ENCODE measurements at places on chromosomes 6 and 20.

GRCh38 chr6:98539741-98540140, 294.6 kb upstream of the POU3F2 start:
- no peak for DNase-seq

GRCh38 chr6:56424064-56424463, 176.7 kb upstream of the COL21A1 start:
- DNase-seq = no peak

GRCh38 chr6:169801396-169802160, 50.2 kb downstream of the ERMARD start:
- DNase-seq = no peak

- DNase-seq = no peak
Measured at GRCh38 chr20:22663528-22664025, 79.2 kb upstream of the FOXA2 start.

GRCh38 chr6:169859978-169860703, 108.7 kb downstream of the ERMARD start:
- no peak for DNase-seq

DNA sequence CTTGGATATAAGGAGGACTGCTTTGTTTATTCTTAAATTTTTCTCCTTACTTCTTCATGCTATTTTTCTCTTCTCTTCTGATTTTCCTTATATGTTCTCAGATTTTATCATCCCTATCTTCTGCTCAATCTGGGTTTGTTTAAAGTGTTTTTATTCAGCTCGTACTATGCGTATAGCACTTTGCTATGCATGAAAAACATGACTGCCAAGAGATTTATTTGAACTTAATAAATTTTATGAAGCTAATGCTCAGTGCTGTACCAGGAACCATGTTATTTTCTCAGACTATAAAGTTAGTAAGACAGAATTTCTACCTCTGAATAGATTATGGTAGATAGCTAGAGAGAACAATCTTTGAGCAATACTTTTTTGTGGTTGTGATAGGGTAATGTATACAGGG, 305.9 kb downstream of the LAMA2 start:
- DNase-seq = no peak

DNA sequence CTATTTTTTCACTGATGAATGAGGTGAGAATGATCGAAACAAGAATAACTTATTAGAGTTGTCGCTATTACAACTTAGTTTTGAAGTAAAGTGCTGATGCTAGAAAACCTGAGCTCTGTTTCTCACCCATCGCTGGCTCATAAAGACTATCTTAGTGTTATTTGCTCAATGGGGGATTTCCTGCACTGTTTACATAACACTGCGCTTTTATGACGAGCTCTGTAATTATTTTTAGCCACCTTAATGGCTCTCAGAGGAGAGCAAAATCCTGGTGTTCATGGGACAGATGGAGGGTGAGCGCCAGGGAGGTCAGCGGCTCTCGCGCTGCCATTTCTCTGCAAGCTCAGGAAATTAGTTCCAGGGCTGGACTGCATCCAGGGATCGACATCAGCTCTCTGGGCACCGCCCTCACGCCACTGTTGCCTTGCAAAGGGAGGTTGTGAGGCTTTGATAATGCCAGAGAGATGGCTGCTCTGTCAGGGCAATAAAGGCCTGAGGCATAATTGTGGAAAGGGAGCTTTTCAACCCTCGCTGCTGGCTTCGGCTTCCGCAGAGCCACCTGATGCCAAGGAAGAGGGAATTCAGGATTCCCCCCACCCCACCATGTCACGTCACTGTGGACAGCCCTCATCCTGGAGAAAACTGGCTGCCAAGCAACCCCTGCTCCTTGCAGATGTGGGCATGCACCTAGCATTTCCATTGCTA, 72.0 kb downstream of the DACT2 start:
- DNase-seq = no peak

- no peak for DNase-seq
Measured at GRCh38 chr6:105136431-105137350, 43.1 kb downstream of the POPDC3 start.

DNA sequence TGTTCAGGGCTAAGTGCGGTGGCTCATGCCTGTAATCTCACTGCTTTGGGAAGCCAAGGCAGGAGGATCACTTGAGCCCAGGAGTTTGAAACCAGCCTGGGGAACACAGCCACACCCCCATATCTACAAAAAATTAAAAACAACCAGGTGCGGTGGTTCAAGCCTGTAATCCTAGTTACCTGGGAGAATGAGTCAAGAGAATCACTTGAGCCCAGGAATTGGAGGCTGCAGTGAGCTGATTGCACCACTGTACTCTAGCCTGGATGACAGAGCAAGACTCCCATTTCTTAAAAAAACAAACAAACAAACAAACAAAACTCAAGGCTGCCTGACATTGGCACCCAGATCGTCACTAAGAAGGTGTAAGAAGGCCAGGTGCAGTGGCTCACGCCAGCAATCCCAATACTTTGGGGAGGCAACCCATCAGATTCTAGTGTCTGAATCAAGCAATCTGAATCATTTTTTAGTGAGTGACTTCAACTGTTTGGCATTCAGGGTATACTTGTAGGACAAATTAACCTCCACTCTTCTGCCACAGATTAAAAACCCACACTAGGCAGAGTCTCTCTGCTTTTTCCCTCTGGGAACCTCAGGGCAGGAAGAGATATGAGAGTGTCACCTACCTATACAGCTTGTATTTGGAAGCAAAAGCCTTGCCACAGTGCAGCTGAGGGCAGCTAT, 6.1 kb downstream of the PLAGL2 start:
- no peak for DNase-seq

DNA sequence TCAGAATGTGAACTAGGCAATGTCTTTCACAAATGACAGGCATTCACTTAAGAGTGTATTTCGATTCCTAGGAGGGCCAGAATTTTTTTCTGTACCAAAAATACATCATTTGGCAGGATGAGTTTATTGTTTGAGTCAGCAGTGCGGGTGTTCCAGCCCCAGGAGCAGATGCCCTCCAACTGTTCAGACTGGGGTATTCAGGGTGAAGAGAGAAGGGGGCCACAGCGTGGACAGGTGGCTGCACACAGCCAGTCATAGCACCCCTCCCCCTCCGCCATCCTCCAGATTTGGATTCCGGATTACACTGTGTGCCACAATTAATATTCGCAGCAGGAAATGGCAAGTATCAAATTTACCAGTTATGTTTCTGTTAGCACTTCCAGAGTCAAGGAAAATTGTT, 38.6 kb downstream of the RIPOR2 start:
- no peak for DNase-seq

GRCh38 chr6:110340392-110340965, 17.7 kb downstream of the METTL24 start:
- no peak for DNase-seq

DNA sequence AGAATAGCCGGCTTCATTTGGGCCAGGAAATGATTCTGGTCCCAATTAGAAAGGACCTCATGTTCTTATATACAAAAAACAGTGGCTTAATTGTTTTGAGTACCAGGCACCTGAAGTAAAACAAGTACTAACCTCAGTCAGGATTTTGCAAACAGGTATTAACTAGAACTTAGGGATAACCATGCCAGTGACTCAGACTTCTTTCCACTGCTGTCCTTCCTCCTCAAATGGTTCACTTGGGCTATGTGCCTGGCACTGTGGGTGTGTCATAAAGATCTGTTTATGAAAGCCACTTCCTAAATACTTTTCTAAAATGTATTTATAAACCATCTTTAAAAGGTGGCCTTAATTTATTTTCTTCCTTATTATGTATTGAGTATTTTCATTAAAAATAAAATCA, 10.7 kb downstream of the CLDN20 start:
- DNase-seq = no peak

DNA sequence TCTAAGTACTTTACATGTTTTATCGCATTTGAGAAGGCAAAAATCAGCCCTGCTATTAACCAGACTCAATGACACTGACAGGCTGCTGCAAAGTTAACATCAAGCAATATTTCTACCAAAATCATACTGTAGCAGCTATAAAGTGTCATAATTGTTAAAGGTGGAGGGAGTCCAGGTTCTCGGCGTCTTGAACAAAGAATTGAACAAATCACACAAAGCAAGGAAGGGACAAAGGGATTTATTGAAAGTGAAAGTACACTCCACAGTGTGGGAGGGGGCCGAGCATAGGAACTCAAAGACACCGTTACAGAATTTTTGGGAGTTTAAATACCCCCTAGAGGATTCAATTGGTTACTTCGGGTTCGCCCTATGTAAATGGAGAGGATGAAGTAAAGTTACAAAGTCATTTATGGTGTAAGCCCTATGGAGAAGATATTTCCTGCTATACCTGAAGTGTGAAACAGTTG, 12.9 kb upstream of the ZNF391 start:
- no peak for DNase-seq

GRCh38 chr20:38441916-38442315, 6.8 kb upstream of the SNHG17 start:
- no peak for DNase-seq

- no peak for DNase-seq
Measured at GRCh38 chr20:10228330-10228729, 9.7 kb downstream of the SNAP25 start.

DNA sequence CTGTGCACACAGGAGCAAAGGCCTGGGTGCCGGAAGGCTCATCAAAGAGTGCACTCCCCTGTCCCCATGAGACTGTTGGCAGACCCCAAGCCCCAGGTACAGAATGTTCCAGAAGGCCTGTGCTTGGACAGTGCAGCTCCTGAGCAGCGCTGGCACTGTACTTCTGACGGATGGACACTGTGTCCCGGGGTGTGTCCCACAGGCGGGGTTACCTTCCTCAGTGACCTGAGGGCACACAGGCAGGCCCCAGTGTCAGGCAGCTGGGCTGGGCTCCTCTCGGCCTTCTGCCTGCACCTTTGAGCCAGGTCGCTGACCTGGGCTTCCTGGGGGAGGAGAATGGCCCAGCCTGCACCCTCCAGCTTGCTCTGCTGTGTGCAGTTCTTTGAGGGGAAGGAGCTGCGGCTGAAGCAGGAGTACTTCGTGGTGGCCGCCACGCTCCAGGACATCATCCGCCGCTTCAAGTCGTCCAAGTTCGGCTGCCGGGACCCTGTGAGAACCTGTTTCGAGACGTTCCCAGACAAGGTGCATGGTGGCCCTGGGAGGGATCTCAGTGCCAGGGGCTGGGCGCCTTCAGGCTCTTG, 30.1 kb downstream of the PYGB start:
- DNase-seq = no peak

DNA sequence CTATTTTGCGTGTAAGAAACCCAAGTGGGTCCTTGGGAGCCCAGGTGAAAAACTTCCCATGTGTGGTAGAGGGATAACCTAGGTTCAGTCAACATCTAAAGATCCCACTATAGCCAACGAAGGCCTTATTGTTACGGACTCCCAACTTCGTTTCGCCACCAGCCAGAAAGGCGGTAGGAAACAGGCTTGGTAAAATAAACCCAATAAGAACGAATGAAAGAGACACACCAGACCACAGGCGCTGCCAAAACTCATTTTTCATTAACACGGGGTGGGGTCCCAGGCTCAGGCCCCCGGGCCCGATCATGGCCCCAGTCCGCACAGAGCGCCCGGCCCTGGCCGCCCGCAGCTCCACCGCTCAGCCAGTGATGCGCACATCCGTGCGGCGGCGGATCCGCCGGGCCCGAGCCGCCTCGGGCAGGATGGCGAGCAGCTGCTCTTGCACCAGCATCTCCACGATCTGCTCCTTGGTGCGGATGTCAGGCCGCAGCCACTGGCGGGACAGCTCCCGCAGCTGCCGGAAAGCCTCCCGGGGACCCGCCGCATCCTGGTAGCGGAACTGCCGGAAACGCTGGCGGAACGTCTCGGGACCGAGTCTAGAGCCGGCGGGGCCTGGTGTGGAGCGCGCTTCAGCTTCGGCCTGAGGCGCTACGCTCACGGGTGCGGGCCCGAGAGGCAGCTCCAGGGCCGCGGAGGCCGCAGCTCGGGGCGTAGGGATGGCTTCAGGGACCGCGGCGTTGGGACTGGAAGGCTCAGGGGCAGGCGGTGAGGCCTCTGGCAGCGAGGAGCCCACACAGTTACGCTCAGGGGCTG, 709 bp downstream of the SCAND1 start:
- peak; percentile 55 for DNase-seq

GRCh38 chr20:62671765-62672164, 29.5 kb downstream of the SLCO4A1 start:
- DNase-seq = no peak

- no peak for DNase-seq
Measured at GRCh38 chr6:315921-316752, 23.9 kb downstream of the DUSP22 start.

DNA sequence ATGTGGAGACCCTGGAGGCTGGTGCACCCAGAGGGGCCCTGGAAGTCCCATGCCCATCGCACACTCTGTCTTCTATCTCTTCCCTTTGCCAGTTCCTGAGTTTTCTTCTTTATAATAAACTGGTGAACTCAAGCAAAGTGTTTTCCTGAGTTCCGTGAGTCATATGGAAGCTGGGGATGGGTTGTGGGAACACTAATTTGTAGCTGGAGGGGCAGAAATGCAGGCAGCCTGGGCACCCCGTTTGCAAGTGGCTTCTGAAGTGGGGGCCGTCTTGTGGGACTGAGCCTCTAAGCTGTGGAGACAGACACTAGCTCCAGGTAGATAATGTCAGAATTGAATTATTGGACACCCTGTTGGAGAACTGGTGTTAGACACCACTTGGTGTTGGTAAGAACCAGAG, 3.2 kb upstream of the PPP1R3G start:
- DNase-seq = no peak

DNA sequence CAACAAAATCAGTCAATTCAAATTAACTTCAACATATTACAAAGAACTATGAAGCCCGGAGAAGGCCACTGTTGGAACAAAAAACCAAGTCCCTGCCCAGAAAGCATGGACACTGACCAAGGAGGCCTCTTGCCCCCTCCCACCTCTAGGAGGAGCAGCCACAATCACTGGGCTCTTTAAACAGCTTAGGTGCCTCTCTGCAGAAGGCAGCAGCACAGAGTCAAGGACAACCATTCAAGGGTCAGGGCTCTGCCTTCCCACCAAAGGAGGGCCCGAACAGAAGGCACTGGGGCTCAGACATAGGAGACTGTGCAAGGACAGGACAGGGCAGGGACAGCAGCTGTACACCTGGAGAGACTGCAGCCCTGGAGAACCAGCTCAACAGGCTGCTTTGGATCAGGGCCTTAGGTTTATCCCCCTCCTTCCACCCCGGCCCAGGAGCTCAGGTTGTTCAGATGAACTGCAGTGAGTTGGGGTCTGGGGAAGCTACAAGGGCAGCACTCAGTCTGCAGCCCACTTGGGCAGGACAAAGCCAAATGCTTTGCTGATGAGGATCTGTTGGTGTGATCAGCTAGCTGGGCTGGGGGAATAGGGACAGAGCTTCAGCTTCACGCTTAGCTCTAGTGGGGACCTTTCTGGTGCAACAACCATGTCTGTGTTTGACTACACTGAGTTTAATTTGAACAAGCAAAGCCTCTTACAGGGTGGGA, 17.8 kb downstream of the TOMM34 start:
- DNase-seq = no peak

- DNase-seq = no peak
Measured at GRCh38 chr6:13760307-13761304, 49.0 kb upstream of the RANBP9 start.

- no peak for DNase-seq
Measured at GRCh38 chr6:37794825-37795224, 24.7 kb upstream of the ZFAND3 start.

GRCh38 chr6:47512872-47513271, 35.3 kb downstream of the CD2AP start:
- no peak for DNase-seq

Data from activated naive CD4-positive, alpha-beta T cell (primary cell).